ENCODE measurements at places on chromosomes 16 and 17. TPM values are rescaled to one million over a fixed set of nuclear protein-coding genes. Genes with fewer than 3 reads are reported as not detected.

DNA sequence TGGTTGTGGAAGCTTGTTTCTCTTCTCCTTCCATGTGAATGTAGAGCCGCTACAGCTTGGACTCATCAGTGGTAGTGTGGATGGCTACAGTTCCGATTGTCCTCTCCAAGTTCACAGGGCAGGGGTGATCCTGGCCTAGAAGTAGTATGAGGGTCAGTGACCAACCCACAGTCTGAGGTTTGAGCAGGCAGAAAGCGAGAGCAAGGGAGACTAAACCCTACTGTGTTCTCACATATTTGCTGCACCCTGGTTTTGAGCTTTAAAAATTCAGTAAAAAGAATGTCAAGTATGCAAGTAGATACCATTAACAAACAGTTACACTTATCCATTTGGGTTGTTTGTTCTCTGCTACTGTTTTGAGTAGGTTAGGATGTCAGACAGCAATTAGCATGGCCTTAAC is 148.9 kb downstream of the MRTFB start:
- no peak for DNase-seq

- DNase-seq: no peak
Observed at GRCh38 chr16:81708266-81709015, 70.7 kb upstream of the PLCG2 start.

- no peak for DNase-seq
Observed at GRCh38 chr16:65604771-65605170, 482.9 kb upstream of the CDH11 start.

- peak; percentile 76 for DNase-seq
Observed at GRCh38 chr16:70476272-70477020, 22.1 kb downstream of the FCSK start.

- no peak for DNase-seq
Observed at GRCh38 chr16:69301861-69302260, 9.3 kb upstream of the VPS4A start.

DNA sequence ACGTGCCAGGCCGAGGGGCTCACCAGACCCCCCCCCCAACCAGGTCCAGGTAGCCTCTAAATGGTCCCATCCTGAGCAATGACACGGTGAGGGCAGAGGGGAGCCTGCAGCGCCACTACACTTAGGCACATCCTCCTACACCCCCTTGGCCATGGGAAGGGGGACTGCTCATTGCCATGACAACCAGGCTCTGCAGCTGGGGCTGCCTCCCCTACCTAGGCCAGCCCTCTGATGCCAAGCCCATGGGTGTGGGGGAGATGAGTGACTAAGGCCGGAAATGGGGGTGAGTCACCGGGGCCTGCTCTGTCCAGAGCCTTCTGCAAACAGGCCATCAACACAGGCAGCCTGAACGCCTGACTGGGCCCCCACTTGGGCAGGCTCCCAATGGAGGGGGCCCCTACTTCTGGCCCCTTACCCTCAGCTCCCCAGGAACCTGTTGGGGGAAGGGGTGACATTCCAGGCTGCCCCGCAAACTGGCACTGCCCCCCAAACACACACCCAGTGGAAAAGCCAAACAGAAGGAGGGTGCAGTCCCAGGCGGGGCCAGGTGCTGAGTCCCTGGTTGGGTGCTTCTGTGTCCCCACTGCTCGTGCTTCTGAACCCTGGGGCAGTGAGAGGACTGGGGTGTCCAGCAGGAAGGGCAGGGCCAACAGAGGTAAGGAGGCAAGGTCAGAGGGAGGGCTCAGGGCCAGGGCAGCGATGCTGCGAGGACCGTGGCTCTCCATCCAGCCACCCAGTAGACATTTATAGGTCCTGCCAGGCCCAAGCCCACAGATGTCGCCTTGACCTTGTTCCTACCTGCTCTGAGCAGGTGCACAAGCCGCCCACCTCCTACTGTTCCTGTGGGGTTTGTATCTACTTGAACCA is 8.2 kb downstream of the PLCD3 start:
- peak; percentile 81 for DNase-seq

GRCh38 chr17:65749479-65749878 is 188.0 kb upstream of the AXIN2 start:
- peak; percentile 50 for DNase-seq

- no peak for DNase-seq
Observed at GRCh38 chr17:49571764-49572163, 3.9 kb upstream of the NXPH3 start.

- no peak for DNase-seq
Observed at GRCh38 chr17:80831491-80831890, 160.2 kb upstream of the CHMP6 start.

- no peak for DNase-seq
Observed at GRCh38 chr16:53566552-53567245, 63.7 kb upstream of the AKTIP start.

GRCh38 chr17:59345476-59345875 is 14.0 kb downstream of the YPEL2 start:
- no peak for DNase-seq

DNA sequence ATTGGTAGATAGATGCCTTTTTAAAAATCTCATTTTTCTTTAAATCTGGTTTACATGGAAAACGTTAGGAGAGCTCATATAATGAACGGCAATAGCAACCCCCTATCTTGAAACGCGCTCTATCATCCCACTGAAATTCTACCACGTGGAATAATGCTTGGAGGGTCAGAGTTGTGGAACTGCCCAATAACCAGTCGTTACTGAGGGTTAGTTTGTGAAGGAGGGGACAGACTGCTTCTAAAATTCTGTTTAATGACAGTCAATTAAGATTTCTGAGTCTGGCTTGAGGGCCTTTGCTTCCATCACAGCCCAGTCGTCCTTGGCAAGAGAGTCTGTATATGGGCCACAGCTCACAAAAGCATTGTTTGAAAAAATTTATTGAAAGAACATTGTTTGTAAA is 482 bp downstream of the IRF8 start:
- DNase-seq: no peak

DNA sequence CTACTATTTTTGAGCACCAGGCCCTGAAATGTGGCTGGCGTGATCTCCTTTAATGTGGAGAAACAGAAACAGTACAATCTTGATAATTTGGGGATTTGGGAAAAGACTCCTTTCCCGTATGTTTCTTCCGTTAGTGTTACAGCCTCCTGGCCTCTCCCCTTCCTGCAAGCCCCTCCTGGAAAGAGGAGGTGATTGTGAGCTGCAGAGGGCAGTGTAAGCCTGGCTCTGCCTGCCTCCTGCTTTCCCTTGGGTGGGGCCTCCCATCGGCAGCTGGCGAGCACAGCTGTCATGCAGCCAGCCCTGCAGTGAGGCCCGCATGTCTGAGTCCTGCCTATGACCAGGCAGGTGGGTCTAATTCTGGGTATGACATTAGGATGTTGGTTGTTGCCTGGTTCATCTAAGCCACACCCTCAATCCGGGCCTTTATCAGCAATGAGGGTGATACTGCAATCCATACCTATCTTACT is 48.7 kb upstream of the WSB1 start:
- peak; percentile 80 for DNase-seq

GRCh38 chr16:4471869-4472268 is 2.6 kb downstream of the NMRAL1 start:
- no peak for DNase-seq

- no peak for DNase-seq
Observed at GRCh38 chr17:40986920-40987319, 2.8 kb upstream of the KRT40 start.

DNA sequence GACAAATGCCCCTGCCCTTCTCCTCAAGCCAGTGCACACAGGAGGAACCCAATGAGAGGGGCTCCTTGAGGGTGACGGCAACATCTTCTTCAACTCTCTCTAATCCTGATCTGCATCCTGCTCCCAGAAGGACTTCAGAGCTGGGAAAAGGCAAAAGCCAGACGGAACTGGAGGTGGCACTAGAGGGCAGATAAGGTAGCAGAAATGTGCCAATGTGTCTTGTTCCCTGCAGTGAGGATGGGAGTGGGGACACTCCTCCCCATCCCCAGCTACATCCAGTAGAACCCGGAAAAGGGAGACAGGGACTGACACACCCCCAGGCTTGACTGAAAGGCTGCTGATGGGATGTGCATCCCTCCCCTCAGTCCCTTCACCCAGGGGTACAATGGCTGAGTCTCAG is 28.5 kb downstream of the SRCIN1 start:
- no peak for DNase-seq

DNA sequence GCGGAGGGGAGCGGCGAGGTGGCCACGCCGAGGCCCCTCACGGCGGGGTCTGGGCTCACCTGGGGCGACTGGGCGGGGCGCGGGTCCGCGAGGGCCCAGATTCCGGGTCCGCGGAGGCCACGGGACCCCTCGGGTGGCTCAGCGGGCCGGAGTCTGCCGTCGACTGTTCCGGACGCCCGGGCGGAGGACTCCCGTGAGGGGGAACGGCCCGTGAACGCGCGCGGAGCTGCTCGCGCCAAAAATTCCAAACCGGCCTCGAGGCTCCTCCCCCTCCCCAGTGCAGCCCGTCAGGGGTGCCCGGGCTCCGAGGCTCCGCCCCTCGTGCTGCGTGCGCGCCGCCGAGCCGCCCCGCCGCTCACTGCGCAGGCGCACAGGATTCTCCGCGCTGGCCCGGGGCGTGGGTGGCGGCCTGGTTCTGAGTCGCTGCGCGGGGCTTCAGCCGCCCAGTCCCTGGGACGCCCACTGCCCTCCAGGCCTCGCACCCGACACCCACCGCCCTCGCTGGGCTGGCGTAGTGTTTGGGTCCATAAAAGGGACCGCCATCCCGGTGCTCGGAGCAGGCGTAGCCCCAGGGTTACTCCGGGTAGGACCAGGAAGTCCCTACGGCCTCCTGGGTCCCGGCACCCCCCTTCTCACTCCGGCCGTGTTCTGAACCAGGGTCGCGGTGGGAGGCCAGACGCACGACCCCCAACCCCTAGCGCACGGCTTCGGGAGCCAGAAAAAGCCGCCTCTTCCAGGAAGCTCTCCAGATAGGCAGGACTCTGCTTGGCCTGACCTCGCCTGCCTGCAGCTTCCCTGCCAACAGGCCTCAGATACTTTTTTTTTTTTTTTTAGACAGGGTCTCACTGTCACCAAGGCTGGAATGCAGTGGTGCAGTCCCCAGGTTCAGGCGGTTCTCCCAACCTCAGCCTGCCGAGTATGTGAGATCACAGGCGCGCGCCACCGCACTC is at the start of gene PKMYT1:
TSS of gene PKMYT1 (minus strand) at position 220 of the 950 bp plus-strand sequence. CDS start 789 bp downstream, outside the sequence.
- peak; percentile 67 for DNase-seq

DNA sequence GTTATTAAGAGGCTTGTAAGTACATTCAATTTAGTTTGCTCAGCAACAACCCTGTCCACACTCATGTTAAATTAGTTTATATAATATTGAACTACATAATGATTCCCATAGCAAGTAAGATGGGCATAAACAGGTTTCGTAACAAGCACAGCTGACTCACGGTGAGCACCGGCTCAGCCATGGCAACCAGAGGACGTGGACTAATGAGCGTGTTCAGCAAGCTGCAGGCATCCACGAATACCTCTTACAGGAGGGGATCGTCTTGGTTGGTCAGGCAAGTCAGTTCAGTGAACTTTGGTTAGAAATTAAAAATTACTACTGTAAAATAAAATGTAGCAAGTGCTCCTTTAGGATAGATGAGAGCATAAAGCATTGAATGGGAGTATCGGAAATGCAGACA is 58.4 kb downstream of the ELAC2 start:
- DNase-seq: peak; percentile 7

GRCh38 chr16:11671271-11671670 is 3.0 kb downstream of the SNN start:
- DNase-seq: no peak

DNA sequence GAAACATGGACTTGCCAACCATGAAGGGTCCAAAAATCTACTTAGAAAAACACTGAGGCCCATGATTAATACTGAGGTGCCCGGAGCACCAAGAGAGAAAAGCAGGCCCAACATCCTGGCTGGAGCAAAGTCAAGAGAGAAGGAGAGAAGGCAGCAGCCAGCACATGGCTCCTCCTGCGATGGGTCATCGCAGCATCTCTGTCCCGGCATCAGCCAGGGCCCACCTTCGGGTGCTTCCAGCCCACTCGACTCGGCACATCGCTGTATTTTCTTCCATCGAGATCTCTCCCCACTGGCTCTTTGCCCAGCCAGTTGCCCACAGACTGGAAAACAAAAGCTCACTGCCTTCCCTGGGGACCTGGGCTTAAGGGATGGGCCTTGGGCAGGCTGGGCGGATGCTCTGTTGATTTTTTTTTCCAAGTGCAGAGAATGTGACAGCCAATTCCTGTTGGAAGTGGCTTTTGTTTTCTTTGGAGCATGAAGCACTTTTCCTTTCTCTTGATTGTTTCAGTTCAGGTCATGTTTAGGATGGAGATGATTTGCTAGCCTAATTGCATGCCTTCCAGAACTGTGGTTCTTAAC is 58.1 kb downstream of the CYB5B start:
- DNase-seq: no peak

- no peak for DNase-seq
Observed at GRCh38 chr17:65079489-65079900, 23.0 kb upstream of the GNA13 start.

- DNase-seq: peak; percentile 36
Observed at GRCh38 chr16:71383054-71383773, 24.7 kb downstream of the CALB2 start.

DNA sequence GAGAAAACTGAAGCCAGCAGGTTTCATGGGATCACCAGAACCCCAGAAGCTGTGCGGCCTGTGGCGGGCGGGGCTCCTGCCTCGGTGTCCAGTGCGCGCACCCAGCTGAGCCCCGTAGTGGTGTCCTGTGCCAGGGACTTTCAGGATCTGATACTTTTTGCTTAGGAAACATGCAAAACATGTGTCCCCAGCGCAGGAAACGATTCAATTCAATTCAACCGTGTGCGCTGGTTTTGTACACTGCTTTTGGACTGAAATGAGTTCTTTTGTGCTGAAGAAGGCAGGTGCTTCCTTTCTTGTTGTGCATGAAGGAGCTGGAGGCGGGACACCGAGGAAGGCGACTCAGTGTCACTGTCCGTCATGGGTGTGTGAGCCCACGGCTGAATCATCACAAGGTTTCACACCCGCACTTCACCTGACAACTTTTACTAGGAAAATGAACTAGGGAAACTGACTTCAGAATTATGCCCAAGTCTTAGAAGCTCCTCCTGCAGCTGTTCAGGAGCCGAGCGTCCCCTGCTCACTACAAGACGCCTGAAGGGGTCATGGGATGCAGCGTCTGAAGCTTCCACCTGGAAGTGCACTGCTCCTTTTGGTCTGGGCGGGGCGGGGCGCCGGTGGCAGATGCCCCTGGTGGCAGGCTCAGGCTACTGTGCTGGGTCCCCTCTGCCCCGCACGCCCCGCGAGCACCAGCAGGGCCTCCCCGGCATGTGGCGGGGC is 31.4 kb upstream of the ZNF750 start:
- no peak for DNase-seq

GRCh38 chr16:29779474-29779873 is 1.4 kb downstream of the ZG16 start:
- DNase-seq: no peak

- DNase-seq: no peak
Observed at GRCh38 chr17:3207367-3207766, at the start of gene OR1A1. TSS of gene OR1A1 (plus strand) at chr17:3207667. CDS start at chr17:3215621, 7,954 bp downstream.

- DNase-seq: no peak
Observed at GRCh38 chr17:33786478-33786877, 468.6 kb upstream of the CCL2 start.

- DNase-seq: no peak
Observed at GRCh38 chr17:11580677-11581076, 17.6 kb upstream of the DNAH9 start.

The IGF2BP1 gene
- 25.2 TPM for total RNA-seq

The TBC1D28 gene
- not detected for total RNA-seq

The TNS4 gene
- total RNA-seq: not detected

The AXIN2 gene
- total RNA-seq: 0.45 TPM

The CACNB1 gene
- total RNA-seq: 7.0 TPM

The SLC52A1 gene
- total RNA-seq: not detected

The MPO gene
- not detected for total RNA-seq

The PIMREG gene
- total RNA-seq: 27.6 TPM

The MYOCD gene
- total RNA-seq: 7.1 TPM

The MLKL gene
- 10.2 TPM for total RNA-seq

The BBS2 gene
- total RNA-seq: 30.5 TPM

The ABCC12 gene
- total RNA-seq: not detected

The PPP1R27 gene
- total RNA-seq: not detected

The FOXN1 gene
- not detected for total RNA-seq

The LGALS9 gene
- not detected for total RNA-seq
